ENCODE measurements at places on chromosomes 5 and 9.

DNA sequence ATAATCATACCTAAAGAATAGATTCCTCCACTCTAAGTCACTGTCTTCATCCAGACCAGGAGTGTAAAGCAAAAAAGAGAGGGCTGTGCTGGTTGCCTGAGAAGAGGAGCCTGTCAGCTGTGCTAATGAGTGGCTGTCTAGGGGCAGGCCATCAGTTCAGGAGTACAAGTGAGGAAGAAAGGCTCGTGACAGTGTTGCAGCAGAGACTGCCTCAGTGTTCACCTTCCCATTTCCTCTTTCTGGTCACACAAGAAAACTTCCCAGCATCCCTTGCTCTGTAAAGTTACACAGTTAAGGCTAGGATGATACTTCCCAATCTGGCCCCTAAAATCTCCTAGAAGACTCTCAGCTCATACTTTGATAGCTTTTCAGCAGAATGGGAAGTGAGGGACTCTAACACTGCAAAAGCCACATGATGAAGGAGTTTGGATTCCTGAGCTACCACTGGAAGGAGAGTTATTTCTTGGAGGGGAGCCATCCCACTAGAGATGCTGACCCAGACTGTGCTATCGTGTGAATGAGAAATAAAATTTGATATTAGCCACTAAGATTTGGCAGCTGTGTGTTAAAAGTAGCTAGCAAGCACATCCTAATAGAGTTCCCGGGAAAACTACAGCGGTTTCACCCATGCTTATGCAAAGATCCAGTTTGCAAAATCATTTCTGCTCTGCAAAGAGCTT lies 67.1 kb downstream of the ADAMTS12 start:
- DNase-seq, result no peak

- DNase-seq, result no peak
Observed at GRCh38 chr9:7592321-7593316, 207.0 kb downstream of the DMAC1 start.

DNA sequence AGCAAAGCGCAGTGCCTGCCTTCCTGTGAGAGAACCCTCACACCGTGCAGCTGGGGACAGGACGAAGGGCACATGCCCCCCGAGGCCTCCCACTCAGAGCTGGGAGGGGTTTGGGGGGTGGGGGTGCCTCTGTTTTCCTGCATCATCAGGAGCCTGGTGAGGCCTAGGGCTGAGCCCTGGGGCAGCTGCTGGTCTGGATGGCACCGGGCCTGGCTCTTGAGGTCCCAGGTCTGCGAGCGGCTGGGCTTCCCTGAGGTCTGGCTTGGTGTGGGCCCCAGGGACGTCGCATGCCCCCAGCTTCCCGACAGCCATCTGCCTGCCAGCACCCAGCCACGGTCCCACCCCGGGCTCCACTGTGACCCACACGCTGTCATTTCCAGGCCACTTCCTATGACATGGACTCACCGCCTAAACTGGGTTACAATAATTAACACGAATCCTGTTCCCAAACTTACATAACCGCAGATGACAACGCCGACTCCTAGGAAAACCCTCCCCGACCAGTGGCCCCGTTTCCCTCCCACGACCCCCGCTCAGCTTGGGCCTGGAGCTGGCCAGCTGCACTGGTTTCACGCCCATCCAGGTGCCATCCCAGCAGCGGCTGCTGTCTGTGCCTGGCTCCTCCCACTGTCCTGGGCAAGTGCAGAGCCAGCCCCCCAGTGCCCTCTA lies 8.7 kb downstream of the NACC2 start:
- DNase-seq, result no peak

- DNase-seq, result no peak
Observed at GRCh38 chr5:28369418-28369817, 1331.0 kb upstream of the CDH9 start.

DNA sequence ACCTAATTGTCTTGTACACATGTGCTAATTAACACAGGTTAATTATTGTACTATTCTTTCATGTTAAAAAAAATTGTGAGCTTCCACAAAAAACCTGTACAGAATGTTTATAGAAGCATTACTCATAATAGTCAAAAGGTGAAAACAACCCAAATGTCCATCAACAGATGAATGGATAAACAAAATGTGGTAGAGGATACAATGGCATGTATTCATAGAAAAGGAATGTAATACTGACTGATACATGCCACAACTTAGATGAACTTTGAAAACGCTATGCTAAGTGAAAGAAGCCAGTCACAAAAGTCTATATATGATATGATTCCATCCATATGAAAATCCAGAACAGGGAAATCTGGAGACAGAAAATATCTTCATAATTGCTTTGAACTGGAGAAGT lies 25.6 kb downstream of the RRAGA start:
- DNase-seq, result no peak

GRCh38 chr5:129459777-129460671 lies at the start of gene ADAMTS19:
Gene ADAMTS19 (plus strand): TSS chr5:129460298. CDS start chr5:129460392, 94 bp downstream.
- no peak for DNase-seq

DNA sequence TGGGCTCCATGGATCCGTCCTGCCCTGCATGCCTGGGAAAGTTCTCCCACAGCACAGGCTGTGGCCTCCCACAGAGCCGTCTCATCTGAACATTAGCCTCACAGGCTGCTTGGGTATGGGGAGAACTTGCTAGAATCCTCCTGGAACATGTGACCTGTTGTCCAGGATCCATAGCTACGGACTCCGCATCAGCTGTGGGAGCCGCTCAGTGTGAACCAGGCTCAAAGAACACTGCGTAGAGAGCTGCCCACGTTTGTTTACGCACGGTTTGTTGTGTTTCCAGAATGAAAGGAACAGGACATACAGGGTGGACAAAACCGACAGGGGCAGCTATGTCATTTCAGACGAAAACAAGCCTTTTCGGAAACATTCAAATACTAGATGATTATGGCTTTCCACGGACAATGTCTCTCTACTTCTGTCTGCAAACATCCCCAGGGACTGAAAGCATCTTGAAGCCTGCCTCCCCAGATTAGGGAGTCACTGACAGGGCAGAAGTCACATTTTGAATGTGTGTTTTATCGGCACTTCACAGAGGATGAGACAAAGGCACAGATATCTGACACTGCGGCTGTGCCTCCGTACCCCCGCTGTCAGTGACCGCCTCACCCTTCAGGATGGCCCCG lies 390.3 kb downstream of the GADD45G start:
- no peak for DNase-seq

- no peak for DNase-seq
Observed at GRCh38 chr9:133058550-133059320, 3.0 kb upstream of the CEL start.

- no peak for DNase-seq
Observed at GRCh38 chr5:120790339-120790738, 326.2 kb downstream of the PRR16 start.

DNA sequence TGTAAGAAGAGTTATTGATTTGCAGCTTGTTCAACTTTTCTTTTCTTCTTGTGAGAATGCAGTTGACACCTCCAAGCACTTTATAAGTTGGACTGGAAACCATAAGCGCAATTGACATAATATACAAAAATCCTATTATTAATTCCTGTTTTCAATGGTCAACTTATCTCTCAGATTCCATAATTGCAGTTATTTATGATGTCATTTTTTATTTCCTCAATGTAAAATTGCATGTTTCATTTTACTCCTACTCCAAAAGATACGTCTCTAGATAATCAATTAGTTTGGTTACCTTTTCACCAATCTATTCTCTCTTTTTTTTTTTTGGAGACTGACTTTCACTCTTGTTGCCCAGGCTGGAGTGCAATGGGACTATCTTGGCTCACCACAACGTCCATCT lies 1416.1 kb upstream of the CDH6 start:
- DNase-seq, result no peak

GRCh38 chr5:126490167-126490940 lies 67.1 kb downstream of the GRAMD2B start:
- no peak for DNase-seq

DNA sequence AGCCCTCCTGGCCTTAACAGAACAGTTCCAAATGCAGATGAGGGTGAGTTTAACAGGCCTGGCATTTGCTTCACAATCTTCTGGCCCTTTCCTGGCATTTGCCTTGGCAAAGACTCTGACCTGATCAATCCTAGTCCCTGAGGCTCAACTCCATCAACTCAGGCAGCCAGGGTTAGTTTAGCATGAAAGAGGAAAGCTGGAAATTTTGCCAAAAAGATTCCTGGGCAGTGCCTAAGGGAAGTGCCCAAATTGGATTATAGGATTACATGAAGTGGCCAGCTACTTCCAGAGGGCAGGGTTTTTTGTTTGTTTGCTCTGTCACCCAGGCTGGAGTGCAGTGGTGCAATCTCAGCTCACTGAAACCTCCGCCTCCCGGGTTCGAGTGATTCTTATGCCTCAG lies 36.8 kb downstream of the PCDHAC2 start:
- DNase-seq, result no peak

- DNase-seq, result no peak
Observed at GRCh38 chr5:59654691-59655090, 238.8 kb downstream of the PDE4D start.

DNA sequence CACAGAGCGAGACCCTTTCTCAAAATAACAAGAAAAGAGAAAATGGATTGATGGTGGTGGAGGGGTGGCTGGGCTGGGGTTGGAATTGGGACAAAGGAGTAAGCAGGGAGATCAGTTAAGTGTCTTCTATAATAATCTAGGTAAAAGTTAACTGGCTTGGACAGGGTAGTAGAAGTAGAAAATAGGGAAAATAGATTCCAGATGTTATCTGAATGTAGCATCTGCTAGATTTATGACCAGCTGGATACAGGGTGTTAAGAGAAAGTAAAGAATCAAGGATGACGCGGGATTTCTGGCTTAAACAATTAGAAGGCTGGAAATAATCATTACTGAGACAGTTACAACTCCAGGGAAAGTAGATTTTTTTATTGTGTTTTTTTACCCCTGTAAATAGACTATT lies 13.0 kb downstream of the PPP6C start:
- DNase-seq, result no peak

- no peak for DNase-seq
Observed at GRCh38 chr5:352639-353611, 31.4 kb downstream of the AHRR start.

GRCh38 chr9:108967916-108968315 lies 33.7 kb downstream of the ABITRAM start:
- DNase-seq, result no peak

GRCh38 chr9:106830527-106831150 lies 32.3 kb upstream of the ZNF462 start:
- DNase-seq, result no peak

GRCh38 chr9:94679587-94679986 lies 40.3 kb upstream of the FBP1 start:
- no peak for DNase-seq

DNA sequence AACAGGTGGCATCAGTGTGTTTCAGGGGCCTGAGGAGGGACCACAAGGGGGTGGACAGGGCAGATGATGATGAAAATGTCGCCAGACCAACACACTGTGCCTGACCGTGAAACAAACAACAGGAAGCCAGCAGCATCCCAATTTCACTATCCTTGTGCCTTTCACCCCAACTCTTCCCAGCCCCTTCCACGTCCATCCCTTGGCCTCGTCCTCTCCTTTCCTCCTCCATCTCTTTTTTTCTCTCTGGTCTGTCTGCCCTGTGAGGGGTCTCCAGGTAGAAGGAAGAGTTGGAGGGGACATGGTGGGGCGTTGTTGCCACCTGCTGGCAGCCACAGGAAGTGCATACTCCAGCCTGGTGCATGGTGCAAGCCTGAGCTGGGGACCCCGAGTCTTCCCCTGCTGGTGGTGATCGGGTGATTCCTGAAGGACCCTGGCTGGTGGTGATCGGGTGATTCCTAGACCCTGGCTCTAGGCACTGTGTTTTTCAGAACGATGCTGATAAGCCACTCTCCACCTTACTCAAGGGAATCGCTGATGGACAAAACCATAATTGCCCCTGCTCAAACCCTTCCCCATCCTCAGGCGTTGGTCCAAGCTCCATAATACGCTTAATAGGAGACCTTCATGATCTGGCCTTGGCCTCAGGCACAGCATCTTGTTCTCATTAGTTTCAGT lies 21.7 kb upstream of the NSD1 start:
- DNase-seq, result peak; percentile 63

GRCh38 chr5:124686239-124687004 lies 60.0 kb downstream of the ZNF608 start:
- DNase-seq, result no peak

- DNase-seq, result no peak
Observed at GRCh38 chr9:123658792-123659191, 271.1 kb downstream of the DENND1A start.

DNA sequence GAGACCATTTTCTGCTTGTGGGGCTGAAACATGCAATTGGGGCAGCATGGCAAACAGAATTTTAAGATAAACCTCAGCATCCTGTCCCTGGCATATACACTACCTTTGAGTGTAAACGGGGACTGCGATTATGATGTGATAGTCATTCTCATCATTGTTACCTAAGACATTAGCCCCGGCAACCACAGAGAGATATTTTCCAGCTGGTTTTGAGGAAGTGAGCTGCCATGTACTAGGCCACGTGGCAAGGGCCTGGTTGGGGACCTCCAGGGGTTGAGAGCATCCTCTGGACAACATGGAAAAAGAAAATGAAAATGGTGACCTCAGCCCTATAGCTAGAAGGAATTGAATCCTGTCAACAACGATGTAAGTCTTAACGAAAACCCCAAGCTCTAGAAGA lies 623.6 kb upstream of the CDH18 start:
- no peak for DNase-seq

DNA sequence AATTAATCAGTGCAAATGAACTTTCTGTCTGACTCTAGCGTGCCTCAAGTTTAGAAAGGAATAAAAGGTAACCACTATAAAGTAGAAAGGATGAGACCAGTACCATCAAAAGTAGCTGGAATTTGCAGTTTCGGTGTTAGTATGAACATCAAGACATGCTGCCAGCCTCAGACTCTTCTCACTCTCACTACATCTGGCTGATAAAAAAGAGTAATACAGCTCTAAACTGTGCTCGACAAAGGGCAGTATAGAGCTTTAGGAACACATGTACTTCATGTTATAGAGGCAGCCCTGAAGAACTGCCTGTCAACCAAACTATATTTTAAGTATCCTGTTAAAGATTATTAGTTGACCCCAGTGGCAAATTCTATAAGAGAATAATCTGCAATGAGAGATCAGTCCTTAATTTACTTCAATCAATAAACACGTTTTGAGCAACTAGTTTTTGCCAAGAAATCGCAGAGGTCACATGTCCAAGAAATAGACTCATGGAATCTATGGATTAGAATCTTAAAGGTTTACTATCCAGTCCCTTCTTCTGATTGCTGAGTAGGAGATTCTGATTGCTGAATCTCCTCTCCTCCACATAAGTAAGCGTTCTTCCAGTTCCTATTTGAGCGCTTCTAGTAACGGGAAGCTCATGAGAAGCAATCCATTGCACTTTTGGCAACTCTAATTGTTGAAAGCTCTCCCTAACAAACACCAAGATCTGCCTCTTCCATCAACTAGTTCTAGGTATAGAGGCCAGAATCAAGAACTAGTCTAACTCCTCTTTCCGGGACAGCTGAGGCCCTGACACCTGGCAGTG lies 941 bp downstream of the XPA start:
- DNase-seq, result peak; percentile 8

DNA sequence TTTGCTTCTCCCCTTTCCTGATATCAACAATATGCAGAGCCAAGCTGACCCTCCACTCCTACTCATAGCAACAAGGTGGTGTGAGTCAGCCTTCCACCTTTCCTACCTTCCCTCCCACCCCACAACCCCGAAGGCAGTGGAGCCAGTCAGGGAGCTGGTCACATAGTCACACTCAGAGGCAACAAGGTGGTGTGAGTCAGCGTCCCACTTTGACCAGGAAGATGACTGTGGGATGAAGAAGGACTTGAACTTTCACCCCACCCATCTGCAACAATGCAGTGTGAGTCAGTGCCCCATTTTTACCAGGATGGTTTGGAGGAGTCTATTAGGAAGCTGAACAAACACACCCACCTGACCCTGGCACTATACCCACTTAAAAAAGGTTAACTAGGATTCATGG lies 30.1 kb upstream of the ZNF782 start:
- DNase-seq, result no peak

GRCh38 chr9:93826209-93826608 lies 128.9 kb downstream of the BARX1 start:
- DNase-seq, result no peak
